Right cardiac atrium (tissue), 5 donors: ENCODE measurements at places on chromosomes 5 and 9. TPM values are rescaled to one million over a fixed set of nuclear protein-coding genes. Genes with fewer than 3 reads are reported as not detected.

Gene PCDHB16
- total RNA-seq, result 2.6 TPM

DNA sequence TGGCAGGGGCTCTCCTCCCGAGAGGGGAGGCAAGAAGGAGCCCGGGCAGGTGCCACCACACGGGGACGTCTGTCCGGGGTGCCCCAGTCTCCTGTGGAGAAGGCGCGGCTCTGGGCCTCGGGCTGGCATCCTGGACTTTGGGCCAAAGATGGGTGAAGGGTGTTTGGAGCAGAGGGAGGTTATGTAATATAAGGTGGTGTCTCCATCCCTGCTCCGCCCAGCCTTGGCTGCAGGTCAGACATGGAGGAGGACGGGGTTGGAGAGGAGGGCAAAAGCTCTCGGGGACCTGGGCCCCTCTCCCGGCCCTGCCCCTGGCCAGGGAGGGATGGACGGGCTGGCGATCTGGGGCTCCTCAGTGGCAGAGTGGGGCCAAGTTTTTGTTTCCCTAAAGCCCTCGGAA, 1.2 kb upstream of the SOHLH1 start:
- DNase-seq, result no peak

DNA sequence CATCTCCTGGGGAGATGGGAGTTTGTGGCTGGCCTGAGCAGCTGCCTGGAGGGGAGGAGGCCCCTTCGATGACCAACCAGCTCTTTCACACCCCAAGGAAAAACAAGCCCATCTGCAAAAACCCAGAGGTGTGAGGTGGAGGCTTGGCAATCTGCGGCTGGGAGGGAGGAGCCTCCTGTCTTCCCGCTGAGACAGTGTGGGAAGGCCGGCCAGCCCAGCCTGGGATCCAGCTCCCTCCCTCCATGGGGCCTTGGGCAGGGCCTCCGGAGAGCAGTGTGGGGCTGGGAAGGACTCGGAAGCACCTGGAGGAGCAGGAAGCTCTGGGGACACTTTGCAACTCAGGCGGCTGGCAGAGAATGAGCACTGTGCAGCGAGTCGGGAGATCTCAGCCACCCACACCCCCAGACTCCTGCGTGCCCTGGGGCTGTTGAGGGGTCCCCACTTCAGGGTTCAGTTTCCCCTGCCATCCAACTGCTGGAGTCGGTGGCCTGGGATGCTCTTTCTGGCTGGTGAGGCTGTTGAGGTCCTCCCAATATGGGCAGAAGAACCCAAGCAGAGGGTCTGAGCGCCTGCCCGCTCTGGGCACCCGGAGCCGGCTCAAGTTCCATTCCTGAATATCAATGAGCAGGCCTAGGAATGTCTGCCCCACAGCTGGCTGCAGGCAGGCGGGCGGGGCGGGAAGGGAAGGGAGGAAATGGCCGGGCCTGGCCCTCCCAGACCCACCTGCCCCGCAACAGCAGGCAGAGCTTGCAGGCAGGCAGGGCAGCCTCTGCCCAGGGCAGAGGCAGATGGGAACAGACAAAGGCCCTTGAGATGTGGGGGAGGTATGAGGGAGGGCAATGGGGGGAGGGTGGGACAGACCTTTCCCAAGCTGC, 101.1 kb downstream of the FGF18 start:
- DNase-seq, result peak; percentile 54

- peak; percentile 87 for DNase-seq
Measured at GRCh38 chr5:169416583-169417196, 115.8 kb upstream of the SLIT3 start.

DNA sequence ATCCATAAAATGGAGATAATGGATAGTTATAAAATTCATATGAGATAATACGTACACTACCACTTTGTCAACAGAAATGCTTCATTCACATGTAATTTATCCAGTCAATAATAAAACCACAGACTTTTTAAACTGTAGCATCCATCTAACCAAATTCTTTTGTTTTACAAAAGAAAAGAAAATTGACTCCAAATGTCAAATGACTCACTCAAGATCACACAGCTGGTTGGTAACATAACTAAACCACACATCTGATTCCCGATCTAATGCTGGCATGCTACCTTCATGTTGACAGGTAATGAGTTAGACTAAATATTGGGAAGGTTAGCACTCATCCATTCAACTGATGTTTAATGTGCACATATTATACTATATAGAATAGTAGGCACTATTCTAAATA, 4.9 kb downstream of the FRMD3 start:
- DNase-seq, result no peak

GRCh38 chr5:125421006-125421405, 674.6 kb upstream of the ZNF608 start:
- DNase-seq, result no peak

DNA sequence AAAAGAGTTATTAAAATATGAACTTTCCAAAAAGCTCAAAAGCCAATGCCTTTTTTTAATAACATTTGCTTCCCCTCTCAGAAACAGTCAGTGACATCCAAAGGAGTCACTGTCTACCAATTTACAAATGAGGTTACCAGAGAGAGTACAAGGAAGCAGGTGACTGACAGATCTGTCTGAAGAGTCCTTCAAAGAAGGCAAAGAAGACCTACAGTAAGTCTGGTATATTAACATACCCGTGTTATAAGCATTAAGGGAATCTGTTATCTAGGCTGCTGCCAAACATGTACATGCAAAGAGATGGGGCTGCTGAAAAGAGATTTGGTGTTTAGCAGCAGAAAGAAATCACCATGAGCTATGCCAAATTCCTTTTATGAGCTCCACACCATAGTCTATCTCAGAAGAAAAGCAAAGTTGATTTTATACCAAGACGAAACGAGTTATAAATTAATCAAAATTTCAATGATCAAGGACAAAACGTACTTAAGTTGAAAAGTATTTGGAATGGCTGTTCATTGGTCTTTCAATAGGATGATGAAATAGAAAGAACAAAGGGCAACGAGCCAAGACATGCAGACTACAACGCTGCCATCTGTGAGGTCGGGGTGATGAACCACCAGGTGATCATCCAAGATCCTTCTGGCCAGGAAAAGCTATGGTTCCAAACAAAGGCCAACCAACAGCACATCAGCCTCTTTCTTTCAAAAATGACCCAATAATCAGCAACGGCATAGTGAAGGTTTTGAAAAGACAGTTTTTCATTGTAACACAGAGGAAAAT, 8.1 kb downstream of the PRELID2 start:
- DNase-seq, result no peak

GRCh38 chr5:80346055-80346454, 26.3 kb downstream of the SPZ1 start:
- DNase-seq, result no peak

- no peak for DNase-seq
Measured at GRCh38 chr5:60229691-60230185, 336.2 kb upstream of the PDE4D start.

GRCh38 chr5:112757468-112758208, 20.0 kb downstream of the APC start:
- DNase-seq, result no peak

DNA sequence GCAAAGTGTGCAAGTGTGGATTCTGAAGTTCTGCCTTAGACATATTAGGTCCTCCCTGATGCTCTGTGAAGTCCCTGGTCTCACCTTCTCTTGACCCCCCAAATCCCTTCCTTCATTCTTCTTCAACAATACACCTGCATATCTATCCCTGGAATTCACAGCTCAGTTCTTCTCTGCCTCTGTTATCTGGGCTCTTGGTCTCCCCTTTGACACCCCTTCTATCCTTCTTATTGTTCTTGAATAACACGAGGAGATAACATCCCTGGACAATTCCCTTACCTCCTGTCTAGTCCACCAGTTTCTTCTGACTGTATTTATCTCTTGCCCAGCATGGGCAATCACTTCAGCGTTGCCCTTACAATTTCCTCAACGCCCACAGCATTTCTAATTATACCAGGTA, 104.8 kb upstream of the ATG10 start:
- no peak for DNase-seq

DNA sequence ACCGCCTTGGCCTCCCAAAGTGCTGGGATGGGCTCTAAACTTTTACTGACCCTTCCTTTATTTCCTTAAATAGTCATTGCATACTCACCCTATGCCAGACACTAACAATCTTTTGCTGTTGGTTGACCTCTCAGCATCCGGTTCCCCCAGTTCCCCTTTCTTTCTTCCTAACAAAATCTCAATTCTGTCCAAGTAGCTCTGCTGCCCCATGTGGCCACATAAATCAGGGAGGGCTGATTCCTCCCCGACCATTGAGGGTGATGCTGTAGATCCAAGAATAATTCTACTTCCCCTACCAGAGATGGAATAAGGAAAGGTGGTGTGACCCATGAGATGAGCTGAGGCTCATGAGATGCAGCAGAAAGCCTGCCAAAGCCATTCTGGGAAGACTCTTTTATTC, 315.3 kb upstream of the MSX2 start:
- DNase-seq, result no peak

GRCh38 chr5:174527916-174528540, 196.4 kb upstream of the MSX2 start:
- DNase-seq, result no peak

- DNase-seq, result no peak
Measured at GRCh38 chr9:114685951-114686350, 4.0 kb upstream of the TEX48 start.

Gene TAF11L10
- not detected for total RNA-seq

Gene NMUR2
- not detected for total RNA-seq

DNA sequence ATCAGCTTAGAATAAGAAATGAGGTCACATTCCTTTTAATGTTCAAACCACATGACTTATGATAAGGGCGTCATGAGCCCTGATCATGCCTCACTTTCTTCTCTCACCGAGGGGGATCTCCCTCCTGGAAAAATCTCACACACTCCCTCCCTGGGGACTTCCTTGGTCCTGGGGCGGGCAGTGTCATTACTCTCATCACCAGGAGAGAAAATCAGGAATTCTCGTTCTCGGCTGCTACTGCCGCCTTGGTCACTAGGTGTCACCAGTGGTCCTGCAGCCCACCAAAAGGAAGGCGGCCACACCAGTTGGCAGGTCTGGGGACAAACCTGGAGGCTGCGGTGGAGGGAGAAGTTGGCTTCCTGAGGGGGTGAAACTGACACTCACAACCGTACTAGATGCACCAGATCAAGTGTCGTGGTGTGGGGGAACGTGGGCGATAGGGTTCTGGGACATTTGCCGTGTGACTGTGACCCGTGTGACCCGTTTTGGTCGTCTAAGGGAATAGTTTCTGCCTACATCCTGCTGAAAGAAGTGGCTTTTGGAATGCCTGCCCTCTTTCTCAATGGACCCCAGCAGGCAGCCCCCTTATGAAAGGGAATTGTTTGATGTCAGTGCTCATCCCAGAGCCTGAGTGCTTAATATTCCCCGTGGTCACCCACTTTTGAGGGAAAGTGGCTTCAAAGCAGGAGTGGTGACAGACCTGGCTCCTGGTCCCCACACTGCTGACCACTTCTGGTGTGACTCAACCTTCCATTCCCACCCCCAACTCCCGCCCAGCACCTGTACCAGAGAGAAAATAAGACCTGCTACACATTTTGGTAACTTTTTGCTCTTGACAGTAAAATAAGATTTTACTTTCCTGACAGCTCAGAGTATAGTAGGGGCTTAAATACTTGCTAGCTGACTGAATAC, 63.2 kb downstream of the ACER2 start:
- DNase-seq, result peak; percentile 70

Gene NADK2
- total RNA-seq, result 31.2 TPM

- no peak for DNase-seq
Measured at GRCh38 chr9:16119261-16120230, 566.7 kb downstream of the CCDC171 start.

- no peak for DNase-seq
Measured at GRCh38 chr9:95242613-95243012, 74.9 kb downstream of the FANCC start.

Gene NIPBL
- 47.9 TPM for total RNA-seq

DNA sequence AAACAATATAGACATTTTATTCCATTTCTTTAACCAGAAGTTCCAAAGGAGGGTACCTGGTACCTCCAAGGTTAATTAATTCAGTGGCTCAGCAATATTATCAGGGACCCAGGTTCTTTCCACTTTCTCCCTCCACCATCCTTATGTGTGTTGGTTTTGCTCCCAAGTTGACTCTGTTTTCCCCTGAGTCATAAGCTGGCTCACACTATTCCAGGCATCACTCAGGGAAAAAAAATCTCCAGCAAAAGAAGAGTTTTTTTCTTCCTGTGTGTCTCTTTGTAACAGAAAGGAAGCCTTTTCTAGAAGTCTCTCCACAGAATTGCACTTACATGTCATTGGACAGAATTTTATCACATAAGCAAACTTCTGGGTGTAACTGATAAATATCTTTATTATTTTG, 31.2 kb upstream of the GALNT10 start:
- no peak for DNase-seq

GRCh38 chr9:110538647-110539041, 40.9 kb downstream of the SVEP1 start:
- DNase-seq, result no peak

- DNase-seq, result no peak
Measured at GRCh38 chr9:84996029-84996428, 326.5 kb downstream of the NTRK2 start.

- no peak for DNase-seq
Measured at GRCh38 chr9:133184971-133185370, 21.3 kb upstream of the GBGT1 start.

- peak; percentile 80 for DNase-seq
Measured at GRCh38 chr5:172078726-172079345, 72.4 kb upstream of the FBXW11 start.

GRCh38 chr5:180645274-180646204, 3.9 kb downstream of the FLT4 start:
- DNase-seq, result no peak

Gene PCDHB11
- 2.9 TPM for total RNA-seq

DNA sequence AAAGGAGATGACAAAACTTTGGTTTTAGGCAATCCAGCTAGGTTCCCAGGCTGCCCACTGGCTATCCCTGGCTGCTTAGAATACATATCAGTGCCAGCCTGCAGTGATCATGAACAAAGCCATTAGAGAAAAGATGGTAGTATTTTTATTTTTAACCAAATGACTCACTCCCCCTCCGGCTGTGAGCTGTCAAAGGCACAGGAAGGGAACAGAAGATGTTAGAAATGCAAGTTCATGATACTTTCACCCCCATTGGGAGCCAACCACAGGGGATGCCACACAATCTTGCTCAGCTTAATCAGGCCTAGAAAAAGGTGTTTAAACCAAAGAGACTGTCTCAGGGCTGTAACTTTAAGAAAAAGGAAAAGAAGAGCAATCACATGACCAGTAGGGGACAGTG, 70.3 kb upstream of the ASTN2 start:
- DNase-seq, result no peak

Gene SPINK7
- total RNA-seq, result not detected

DNA sequence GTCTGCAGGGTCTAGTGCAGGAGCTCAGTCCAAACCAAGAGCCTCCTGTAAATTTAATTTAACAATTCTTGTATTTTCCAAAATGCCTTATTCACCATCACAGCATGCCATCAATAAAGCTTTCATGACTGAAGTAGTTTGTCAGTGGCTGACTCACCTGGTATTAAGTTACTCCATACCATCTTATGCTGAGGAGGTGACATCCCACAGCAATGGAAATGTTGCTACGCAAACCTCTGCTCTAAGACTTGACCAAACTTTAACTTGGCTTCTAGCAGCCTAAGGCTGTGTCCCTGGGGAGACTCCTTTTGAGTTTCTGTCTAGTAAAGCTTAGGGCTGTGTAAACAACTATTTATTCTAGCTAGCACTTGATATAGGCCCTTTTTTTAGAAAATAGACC, 1231.3 kb upstream of the CDH18 start:
- no peak for DNase-seq

GRCh38 chr9:22160221-22160620, 151.1 kb upstream of the CDKN2B start:
- no peak for DNase-seq

Gene BRINP1
- total RNA-seq, result 1.1 TPM

Gene CCDC152
- total RNA-seq, result 3.9 TPM
